ENCODE measurements at places on chromosomes 2 and 18.

DNA sequence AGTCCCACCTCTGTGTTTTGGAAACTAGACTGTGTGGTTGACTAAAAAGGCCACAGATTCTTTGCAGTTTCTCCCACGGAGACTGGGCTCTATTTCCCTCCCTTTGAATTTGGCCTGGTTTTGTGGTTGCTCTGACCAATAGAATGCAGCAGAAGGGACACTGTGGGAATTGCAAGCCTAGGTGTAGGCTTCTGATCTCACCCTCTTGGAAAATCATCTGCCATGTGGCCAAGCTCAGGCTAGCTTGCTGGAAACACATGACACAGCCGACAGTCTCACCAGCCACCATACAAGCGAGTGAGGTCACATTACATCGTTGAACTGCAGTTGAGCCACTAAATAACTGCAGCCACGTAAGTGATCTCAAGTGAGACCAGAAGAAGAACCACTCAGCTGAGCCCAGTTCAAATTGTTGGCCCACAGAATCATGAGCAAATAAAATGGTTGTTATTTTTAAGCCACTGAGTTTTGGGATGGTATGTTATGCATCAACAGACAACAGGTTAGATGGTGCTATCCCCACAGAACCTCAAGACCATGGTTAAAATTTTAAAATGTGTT lies 319.1 kb upstream of the MEX3C start:
- no peak for DNase-seq

- DNase-seq = no peak
These were observed 1673.4 kb upstream of the TMEFF2 start for GRCh38 chr2:193868132-193868531.

- DNase-seq = peak; percentile 77
These were observed 169.2 kb downstream of the CDH20 start for GRCh38 chr18:61502472-61502871.

DNA sequence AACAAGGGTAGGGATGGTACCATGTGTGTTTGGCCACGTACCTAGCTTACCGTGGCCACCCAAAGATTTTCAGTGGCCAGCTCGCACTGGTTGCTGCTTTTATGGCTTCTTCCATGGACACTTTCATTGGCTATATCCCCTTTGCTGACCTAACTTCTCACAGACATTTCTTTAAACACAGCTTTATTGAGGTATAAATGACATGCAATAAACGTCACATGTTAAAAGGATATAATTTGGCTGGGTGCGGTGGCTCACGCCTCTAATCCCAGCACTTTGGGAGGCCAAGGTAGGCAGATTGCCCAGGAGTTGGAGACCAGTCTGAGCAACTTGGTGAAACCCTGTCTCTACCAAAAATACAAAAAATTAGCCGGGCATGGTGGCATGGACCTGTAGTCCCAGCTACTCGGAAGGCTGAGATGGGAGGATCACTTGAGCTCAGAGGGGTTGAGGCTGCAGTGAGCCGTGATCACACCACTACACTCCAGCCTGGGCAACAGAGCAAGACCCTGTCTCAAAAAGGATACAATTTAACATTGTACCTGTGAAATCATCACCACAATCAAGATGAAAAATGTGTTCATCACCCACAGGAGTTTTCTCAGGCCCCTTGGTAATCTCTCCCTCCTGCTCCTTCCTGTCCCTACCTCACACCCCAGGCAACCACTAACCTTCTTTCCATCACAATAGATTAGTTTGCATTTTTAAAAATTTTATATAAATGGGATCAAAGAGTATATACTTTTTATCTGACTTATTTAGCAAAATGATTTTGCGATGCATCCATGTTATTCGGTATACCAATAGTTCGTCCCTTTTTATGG lies 127.8 kb upstream of the PPP1CB start:
- DNase-seq = no peak

- DNase-seq = no peak
These were observed 63.2 kb downstream of the ADI1 start for GRCh38 chr2:3456125-3456524.

DNA sequence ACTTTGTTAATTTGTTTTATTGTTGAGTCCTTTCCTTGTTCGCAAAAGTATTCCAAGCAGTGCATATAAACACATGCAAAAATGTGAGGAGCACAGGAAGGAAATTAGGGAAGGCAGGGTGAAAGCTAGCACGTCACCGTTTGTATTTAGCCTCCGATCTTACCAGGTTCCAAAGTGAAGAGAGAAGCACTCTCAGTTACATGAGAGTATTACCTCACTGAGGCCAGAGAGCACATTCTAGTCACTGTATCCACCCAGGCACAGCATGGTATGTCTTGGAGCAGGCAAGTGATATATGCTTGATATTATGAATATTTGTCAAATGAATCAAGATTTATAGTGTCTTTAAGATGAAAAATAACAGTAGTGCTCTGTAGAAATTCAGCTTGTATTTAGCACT lies 6.5 kb upstream of the TMEM182 start:
- DNase-seq = no peak

- no peak for DNase-seq
These were observed 27.8 kb downstream of the MBD5 start for GRCh38 chr2:148048475-148049221.

DNA sequence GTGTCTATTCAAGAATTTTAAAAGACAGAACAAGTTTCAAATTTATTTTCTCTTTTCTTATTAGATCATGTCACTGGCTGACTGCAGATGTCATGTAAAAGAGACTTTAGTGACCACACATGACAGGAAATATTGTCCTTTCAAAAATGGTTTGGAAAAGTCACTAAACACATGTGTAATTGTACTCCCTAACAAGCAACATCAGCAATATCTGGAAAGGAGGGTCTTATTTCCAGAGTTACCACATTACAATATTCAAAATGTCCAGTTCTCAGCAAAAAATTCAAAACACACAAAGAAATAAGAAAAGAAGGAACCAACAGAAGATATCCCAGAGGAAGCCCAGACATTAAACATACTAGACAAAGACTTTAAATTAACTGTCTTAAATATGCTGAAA lies 197.1 kb downstream of the EN1 start:
- DNase-seq = no peak

DNA sequence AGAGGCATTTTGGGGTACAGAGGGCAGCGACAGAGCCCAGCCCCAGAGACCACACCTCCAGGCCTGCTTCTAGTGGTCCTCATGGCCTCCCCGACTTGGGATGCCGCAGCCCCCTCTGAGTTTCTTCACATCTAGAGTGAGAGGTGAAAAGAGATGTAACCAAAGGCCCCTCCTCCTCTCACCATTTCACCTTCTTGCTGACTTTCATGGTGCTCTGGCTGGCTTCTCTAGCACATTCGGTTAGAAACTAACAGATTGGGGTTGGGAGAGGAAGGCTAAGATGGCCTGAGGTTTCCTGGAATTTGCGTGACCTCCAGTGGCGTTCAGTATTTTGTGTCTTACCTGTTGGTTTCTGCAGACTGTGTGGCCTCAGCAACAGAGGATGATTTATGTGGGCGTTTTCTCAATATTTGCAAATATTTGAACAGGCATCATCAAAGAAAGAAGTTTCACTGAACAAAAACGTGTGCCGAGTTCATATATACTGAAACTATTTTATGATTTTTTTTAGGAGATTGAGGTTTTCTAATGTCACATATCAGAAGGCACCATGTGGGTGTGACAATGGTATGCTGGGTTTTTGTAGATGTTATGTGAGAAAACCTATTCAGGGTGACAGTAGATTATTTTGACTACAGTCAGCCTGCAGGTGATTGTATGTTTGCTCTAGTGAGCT lies 69.9 kb upstream of the BCL2L11 start:
- DNase-seq = no peak

- no peak for DNase-seq
These were observed 248.1 kb upstream of the SALL3 start for GRCh38 chr18:78731398-78732032.

DNA sequence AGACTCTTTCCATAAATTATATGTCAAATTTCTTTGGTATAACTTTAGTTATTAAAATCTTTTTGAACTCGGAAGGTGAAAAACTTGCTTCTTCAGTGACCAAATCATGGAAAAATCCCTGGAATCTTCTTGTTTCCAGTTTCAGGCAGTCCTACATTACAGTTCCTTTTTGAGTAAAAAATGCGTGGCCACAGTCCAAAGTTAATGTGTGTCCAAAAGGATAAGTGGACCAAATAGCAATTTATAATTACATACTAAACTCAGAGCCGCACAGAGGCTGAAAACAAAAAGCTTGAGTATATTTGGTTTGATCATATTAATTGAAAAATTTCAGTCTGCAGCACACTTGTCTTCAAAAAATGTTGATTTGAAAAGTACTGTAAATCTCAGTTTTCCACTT lies 28.4 kb upstream of the DYNC2LI1 start:
- DNase-seq = no peak

DNA sequence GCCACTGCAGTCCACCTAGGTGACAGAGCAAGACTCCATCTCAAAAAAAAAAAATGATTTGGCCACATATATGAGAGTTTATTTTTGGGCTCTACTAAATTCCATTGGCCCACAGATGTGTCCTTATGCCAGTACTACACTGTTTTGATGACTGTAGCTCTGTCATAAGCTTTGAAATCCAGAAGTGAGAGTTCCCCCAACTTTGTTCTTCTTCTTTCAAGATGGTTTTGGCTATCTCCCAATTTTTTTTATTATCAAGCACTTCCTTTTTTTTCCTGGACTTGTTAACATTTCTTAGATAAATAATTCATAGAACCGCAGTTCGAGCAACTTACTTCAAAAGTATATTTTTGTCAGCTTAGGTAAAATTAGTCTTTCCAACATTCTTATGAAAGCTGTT lies 96.9 kb downstream of the TSHZ1 start:
- DNase-seq = no peak

DNA sequence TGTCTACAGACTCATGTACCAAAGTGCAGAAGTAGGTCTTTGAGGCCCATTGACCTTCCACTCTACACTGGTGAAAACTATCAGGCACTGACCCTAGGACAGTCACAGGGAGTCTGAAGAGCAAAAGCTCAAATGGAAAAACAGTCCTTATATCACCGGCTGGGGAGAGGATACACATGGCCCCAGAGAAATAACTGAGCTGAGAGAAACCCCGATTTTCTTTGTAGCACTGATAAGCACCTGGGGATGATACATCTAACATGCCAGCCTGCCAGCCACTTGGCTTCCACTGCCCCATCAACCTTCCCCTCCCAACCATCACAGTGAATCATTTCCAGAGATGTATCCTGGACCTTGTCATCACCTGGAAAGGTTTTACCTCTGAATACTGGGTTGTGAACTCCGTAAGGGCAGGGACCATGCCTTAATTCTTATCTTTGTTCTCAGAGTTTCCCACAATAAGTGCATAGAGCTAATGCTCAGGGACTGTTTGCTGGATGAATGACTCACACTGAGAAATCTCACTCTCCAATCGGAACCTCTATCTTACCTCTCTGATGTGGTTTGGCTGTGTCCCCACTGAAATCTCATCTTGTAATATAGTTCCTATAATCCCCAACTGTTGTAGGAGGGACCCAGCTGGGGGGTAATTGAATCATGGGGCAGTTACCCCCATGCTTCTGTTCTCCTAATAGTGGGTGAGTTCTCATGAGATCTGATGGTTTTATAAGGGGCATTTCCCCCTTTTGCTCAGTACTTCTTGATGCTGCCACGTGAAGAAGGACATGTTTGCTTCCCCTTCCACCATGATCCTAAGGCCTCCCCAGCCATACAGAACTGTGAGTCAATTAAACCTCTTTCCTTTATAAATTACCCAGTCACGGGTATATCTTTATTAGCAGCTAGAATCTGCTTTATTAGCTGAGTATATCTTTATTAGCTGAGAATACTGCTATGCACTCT lies 37.1 kb downstream of the EVA1A start:
- DNase-seq = no peak

- DNase-seq = no peak
These were observed 177.1 kb downstream of the EIPR1 start for GRCh38 chr2:3200420-3200939.

GRCh38 chr2:172409042-172409441 lies 18.3 kb upstream of the ITGA6 start:
- DNase-seq = no peak

DNA sequence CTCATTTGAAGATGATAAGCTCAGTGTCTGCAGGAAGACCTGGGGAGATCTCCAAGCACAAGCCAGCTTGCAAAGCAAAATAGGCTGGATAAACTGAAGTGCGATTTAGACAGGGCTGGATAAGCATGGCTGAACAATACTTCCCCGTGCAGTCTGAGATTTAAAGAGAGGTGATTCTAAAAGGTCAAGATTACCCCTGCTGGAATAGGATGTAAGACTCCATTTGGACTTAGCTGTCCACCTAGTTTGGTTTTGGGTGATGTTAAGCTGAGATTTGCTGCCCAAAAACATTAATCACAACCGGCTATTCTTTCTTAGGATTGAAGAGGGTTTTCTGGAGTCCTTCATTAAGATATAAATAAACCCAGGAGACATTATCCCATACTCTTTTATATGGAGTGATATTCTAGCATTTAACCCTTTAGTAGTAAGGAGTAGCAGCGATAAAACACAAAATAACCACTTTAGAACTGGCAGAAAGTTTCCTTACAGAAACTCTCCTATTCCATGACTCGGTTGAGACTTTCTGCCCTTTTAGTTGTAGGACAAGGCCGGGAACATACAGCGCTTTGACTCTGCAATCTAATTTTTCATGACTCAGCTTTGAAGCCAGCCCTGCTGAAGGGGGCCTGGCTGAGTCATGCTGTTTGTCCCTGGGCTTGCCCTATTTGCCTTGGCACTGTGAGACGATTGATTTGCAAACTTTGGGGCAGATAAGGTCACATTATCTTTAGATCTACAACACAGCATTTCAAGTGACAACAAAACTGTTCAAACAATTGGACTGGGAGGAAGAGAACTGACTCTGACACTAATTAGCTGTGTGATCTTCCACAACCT lies 238.2 kb downstream of the GCA start:
- no peak for DNase-seq

DNA sequence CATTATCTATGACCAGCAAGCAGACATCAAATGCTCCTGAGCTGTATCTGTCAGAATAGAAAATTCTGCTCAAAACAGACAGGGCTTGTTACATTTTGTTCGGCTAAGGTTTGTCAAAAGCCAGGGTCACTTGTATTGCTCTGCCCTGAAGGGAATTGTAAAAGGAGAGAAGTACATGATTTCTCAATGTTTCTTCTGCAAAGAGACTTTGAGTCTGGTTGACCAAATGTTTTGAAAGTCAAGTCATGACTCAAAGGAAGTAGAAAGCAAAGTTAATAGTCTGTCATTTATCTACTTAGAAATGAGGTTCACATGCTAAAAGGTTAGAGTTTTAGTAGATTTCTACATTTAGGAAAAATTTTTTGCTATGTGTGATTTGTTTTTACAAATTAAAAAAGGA lies 1624.1 kb upstream of the ZEB2 start:
- DNase-seq = no peak

Measured in HAP-1 (cell line).